ENCODE measurements at places on chromosomes 11 and 22.
A peak's percentile ranks its signal among the peaks of the same experiment; 100 is the strongest.

DNA sequence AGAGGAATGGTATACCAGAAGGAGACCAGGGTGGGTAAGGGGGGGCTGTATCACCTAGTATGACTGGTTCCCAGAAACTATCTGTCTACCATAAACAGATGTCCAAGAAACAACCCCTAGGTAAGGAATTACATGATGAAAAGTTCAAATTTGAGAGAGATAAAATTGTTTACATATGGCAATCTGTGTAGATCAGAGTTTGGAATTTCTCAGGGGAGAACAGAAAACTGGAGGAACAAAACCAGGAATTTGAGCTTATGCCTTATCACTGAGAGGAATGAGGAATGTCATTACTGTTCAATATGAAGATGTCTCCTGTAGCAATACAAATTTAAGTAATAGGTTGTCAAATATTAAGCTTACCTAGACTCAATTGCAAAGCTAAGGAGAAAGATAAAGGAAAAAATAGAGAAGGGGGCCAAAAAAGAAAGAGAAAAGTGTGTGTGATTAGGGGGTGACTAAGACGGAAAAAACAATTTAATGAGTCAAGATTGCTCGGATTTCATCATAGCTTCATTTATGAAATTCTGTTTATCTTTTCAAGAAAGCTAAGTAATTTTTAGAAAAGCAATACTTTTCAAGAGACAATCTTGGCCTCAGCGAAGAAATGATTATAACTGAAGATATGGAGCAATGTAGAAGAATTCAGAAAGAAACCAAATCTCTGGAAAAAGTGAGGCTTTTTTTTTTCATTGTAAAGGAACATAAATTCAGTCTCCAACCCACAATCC, 117.8 kb downstream of the APOL5 start:
- no peak overlapping the region for H3K27ac ChIP-seq
- peak overlapping the region; percentile 37 for H3K4me3 ChIP-seq
- H3K27me3 ChIP-seq, result peaks cover 24% of the 10 kb centered on the region
- no peak for DNase-seq
- H3K4me1 ChIP-seq, result peaks cover 11% of the 10 kb centered on the region

- H3K36me3 ChIP-seq, result no peaks in the 10 kb centered on the region
- no peaks in the 10 kb centered on the region for H3K4me1 ChIP-seq
- H3K4me3 ChIP-seq, result no peak overlapping the region
- peaks cover 28% of the 10 kb centered on the region for H3K27me3 ChIP-seq
- no peak overlapping the region for H3K27ac ChIP-seq
These were observed 122.6 kb downstream of the CCDC81 start for GRCh38 chr11:86497310-86497709.

DNA sequence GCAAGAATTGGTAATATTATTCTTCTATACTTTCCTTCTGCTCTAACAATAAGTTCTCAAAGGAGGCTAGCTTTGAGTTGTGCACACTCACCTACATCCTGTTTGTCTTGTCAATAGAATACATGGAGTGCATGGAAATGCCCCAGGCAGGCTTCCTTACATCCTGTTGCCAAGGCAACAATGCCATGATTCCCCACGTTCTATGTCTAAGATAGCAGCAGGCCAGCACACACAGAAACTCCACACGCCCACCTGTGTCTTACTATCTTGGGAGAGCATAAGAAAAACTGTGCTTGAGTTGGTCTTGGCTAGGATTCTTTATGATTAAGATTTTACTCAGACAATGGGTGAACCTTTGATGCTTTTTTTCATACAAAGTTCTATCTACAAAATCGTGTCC, 379.2 kb downstream of the AASDHPPT start:
- no peak overlapping the region for H3K4me3 ChIP-seq
- H3K27ac ChIP-seq, result no peak overlapping the region
- no peak for DNase-seq
- no peaks in the 10 kb centered on the region for H3K27me3 ChIP-seq
- no peaks in the 10 kb centered on the region for H3K36me3 ChIP-seq

- H3K4me1 ChIP-seq, result peaks cover 13% of the 10 kb centered on the region
- peaks cover 76% of the 10 kb centered on the region for H3K27me3 ChIP-seq
- H3K4me3 ChIP-seq, result no peak overlapping the region
These were observed 14.1 kb downstream of the WT1 start for GRCh38 chr11:32420937-32421901.

- peaks cover 18% of the 10 kb centered on the region for H3K36me3 ChIP-seq
- H3K27ac ChIP-seq, result no peak overlapping the region
These were observed 30.2 kb downstream of the MSANTD4 start for GRCh38 chr11:105991888-105992287.

- peaks cover 17% of the 10 kb centered on the region for H3K4me1 ChIP-seq
- no peak overlapping the region for H3K4me3 ChIP-seq
- H3K27me3 ChIP-seq, result peaks cover 29% of the 10 kb centered on the region
- no peak for DNase-seq
These were observed 7.4 kb upstream of the DGKZ start for GRCh38 chr11:46339816-46340215.

All from activated CD8-positive, alpha-beta memory T cell treated with anti-CD3 and anti-CD28 coated beads, Interleukin-2, amount 10 ng/mL, durations not matched to agents 7 days and 5 days (primary cell).